ENCODE measurements at places on chromosomes 4 and X.

GRCh38 chrX:16552546-16552945 lies 97.4 kb upstream of the S100G start:
- no peak for DNase-seq

GRCh38 chr4:146814750-146815149 lies 130.9 kb downstream of the TTC29 start:
- no peak for DNase-seq

- DNase-seq = no peak
Observed at GRCh38 chr4:26772096-26772873, 88.4 kb upstream of the STIM2 start.

DNA sequence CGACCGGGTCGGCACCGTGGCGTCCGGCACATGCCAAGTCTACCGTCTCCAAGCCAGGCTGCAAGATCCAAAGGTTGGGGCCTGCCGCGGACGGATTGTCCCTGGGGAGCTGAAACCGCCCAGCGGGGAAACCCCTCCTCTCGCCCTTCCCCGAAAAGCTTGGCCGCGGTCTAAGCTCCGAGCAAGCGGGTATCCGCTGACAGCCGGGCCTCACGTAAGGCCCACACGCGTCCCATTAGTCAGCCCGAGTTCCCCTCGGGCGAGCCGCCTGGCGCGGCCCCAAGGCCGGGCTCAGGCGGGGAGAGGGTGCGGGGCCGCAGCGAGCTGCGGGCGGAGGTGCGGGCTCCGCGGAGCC lies 6.8 kb upstream of the BCOR start:
- DNase-seq = no peak

- no peak for DNase-seq
Observed at GRCh38 chrX:69232945-69233344, 67.7 kb upstream of the PJA1 start.

- no peak for DNase-seq
Observed at GRCh38 chr4:71338846-71339593, at the start of gene SLC4A4. Gene SLC4A4 (plus strand): TSS chr4:71339020.

DNA sequence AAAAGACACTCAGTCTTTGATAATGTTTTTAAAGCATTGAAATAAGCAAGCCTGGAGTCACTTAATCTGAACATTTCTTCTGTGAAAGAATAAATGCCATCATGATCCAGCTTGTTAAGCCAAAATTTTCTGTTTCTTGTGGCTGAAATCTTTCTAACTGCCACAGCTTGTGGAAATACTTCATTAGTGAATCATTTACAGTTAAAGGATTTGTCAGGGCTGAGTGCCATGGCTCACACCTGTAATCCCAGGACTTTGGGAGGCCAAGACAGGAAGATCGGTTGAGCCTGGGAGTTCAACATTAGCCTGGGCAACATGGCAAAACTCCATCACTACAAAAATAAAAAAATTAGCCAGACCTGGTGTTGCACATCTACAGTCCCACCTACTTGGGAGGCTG lies 93.3 kb upstream of the PDE5A start:
- no peak for DNase-seq

DNA sequence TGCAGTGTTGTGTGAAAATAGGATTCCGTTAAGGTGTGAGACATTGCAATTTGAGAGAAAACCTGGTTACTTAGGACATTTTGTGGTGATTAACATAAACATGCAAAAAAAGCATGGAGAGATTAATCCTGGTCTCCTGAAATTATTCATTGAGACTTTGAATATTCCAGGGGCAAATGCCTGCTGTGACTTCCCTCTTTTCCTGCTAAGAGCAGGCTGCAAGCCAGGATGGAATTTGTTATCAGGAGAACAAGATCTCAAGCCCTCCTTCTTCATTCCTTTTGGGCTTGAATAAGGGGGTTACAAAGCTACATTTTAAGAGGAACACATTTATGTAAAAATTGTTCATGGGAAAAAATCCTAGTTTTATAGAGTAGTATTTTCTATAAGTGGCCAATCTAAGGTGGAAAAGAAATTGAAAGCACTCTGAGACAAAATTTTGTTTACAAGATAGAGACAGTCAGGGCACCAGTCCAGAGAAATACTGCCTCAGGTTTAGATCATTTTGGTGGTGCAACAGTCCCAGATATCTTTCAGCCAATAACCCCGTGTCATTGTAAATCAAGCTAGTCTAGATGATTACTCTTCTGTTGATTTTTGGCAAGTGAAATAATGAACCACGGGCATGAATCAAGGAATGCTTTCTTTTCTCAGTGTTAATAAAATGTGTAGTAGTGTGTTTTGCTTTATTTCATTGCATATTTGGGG lies 1528.3 kb upstream of the AGA start:
- DNase-seq = no peak

DNA sequence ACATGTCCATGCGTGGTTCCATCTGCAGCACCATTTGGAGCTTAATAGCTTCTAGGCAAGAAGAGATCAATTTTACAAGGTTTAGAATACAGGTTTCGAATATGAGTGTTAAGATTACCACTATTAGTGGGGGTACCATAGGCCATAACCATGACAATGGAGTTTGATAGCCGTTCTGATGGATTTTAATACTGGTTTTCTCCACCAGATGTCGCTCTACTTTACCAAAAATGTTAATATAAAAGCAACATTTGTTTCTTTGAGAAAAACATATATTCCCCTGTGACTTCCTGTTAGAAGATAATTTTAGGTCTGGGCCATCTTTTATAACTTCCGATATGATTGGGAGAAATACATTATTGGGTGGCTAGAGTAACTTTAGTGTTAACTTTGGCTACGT lies 499.7 kb upstream of the POU3F4 start:
- no peak for DNase-seq

DNA sequence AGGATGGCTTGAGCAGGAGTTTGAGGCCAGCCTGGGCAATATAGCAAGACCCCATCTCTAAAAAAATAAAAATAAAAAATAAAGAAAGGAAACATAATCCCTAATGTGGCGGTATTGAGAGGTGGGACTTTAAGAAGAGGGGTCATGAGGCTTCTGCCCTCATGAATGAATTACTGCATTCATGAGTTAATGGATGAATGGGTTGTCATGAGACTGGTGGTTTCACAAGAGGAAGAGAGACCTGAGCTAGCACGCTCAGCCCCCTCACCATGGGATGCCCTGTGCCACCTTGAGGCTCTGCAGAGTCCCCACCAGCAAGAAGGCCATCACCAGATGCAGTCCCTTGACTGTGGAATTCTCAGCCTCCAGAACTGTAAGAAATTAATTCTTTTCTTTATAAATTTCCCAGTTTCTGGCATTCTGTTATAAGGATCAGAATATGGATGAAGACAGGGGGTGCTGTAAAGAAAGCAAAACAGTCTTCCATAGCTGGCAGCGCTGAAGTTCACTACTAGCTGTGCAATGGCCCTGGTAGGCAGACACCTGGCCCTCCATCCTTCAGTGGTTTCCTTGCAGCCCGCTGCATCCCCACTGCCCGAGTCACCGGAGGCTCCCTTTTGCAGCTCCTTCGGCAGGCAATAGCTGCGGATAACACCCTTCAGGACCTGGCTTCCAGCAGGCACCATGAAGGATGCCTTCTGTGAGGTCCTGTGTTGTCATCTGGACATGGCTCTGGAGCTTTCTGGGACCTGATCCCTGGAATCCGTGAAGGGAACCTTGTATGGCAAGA lies 44.8 kb upstream of the NSG1 start:
- DNase-seq = no peak

GRCh38 chr4:88007304-88008121 lies at the start of gene PKD2:
Gene PKD2 (plus strand): TSS chr4:88007635. CDS start chr4:88007734, 99 bp downstream.
- DNase-seq = peak; percentile 72

- no peak for DNase-seq
Observed at GRCh38 chrX:19019996-19020395, 36.1 kb upstream of the PHKA2 start.

DNA sequence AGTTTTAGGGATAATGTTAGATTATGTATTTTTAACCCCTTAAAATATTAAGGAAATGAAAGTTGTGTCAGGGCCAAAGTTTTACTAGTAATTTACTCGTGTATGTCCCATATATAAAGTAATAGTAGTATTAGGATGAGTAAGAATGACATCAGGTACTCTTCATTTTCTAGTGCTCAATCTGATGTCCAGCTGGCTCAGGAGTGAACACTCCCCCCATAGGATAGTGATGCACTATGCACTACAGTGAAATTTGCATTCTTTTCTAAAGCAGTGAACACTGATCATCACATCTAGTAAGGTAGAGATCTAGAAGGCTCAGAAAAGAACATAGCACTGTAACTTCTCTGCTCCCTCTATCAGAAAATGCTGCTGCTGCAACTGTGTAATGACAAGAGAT lies 409.7 kb downstream of the GLUD2 start:
- DNase-seq = no peak

- no peak for DNase-seq
Observed at GRCh38 chr4:186018784-186019183, 50.2 kb upstream of the TLR3 start.

DNA sequence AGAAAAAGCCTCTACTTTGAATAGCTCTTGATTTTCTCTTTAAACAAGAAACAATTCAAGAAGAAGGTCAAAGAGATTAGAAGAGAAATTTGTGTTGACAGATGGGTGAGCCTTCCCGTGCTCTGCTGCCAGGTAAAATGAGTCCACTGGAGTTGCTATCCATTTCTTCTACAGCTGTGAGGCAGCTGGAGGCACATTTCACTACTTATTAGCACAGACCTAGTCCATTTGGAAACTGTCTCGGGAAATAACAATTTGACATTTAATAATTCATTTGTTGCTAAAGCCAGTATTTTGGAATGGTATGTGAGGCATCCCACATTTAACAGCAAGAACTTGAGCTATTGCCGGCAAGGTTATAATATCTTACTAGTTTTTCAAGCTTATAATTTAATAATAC lies 396.8 kb upstream of the GRIA3 start:
- DNase-seq = no peak

GRCh38 chr4:126701756-126702155 lies 931.0 kb upstream of the INTU start:
- DNase-seq = no peak

- DNase-seq = no peak
Observed at GRCh38 chr4:74946196-74946595, 13.3 kb downstream of the PARM1 start.

- DNase-seq = no peak
Observed at GRCh38 chr4:76836860-76837562, 60.9 kb downstream of the SOWAHB start.

DNA sequence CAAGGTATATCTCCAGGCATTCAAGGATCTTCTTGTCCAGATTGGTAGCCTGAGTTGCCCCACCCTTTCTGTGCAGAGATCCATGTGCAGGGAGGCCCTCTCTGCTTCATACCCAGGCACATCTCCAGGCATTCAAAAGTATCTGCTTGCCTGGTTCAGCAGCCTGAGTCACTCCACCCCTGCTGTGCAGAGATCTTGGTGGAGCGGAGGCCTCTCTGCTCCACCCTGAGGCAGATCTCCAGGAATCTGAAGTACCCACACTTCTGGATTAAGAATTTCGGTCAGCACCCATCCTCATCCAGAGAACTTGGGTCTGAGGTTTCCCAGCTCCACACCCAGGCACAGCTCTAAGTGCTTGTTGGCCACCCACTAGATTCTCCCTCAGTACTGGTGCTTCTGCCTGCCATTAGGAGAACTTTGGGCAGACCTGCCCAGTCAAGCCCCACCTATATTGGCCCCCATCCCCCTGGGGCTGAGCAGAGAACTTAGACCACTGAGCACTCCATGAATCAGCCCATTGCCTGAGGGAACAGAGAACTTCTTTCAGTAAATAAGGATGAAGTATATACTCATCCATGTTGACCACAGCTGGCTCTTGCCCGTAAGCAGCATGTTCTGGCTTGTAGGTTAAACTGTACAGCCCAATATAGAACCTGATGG lies 199.5 kb upstream of the ZCCHC13 start:
- DNase-seq = no peak

DNA sequence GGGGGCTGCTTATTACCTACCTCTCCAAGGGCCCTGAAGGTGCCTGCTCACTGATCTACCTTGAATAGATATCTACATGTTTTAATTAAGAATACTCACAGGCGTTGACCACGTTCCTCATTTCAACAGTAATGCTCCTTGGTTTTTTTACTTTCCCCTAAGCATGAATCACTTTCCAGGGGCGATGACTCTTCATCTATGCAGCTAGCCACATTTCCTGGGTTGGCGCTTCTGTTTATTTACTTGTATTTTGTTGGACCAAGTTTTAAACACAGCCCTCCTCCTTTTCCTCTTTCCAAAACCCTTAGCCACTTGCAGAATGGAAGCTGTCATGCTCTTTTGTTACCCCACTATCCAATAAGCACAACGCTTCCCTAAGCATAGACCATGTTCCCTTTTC lies 50.8 kb downstream of the CBLL2 start:
- no peak for DNase-seq

- no peak for DNase-seq
Observed at GRCh38 chrX:124476562-124476961, 130.2 kb downstream of the SH2D1A start.

GRCh38 chr4:8472689-8473197 lies 32.2 kb downstream of the TRMT44 start:
- DNase-seq = no peak

DNA sequence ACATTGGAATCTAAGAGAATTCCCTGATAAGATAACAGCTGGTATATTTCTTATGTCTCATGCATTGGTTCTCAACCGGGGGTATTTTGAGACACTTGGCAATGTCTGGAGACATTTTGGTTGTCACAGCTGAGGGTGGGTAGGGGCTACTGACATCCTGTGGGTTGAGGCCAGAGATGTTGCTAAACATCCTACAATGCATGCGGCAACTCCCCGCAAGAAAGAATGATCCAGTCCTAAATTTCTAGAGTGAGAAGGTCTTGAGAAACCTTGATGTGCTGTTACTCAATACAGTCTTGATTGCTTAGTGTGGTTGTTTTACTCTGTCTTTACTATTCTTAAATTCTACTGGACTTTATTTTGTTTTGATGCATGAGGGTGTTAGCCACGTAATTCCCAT lies 287.2 kb downstream of the FRMPD4 start:
- DNase-seq = no peak

DNA sequence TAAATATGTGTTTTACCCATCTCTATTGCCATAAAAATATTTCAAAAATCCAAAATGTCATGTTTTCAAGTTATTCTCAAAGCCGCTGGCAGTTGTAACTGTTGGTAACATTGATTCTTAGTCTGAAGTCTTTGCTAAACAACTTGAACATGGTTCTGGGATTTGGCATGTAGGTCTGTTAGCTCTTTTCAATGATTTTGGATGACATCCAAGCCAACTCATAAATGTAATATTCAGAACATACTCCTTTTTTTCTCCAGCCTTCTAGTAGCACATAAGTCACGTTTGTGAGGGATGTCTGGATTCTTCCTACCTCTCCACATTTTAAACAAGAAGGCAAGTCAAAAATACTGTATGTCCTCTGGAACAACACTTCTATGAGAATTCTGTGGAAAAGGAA lies 305.3 kb downstream of the PRR32 start:
- DNase-seq = no peak

DNA sequence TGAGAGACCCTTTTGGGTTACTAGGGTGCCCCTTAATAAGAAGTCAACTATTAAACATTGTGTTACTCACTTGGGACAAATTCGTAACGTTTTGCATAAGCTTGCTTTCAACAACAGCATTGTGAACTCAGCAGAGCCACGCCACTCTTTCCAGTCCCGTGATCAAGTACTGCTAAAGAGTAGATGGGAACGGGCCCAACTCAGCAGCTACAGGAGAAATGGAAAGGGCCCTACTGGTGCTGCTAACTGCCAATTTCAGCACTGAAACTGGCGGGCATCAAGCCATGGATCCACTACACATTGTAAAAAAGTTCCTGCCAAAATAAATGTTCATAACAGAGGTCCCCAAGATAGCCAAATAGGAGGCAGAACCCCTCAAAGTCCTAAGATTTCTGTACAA lies 19.0 kb upstream of the DHX15 start:
- no peak for DNase-seq

- no peak for DNase-seq
Observed at GRCh38 chr4:97185233-97185632, 958.0 kb downstream of the STPG2 start.
